ENCODE measurements at places on chromosomes 2 and 18.

- peak; percentile 70 for DNase-seq
Observed at GRCh38 chr2:117785740-117786139, 28.8 kb upstream of the DDX18 start.

DNA sequence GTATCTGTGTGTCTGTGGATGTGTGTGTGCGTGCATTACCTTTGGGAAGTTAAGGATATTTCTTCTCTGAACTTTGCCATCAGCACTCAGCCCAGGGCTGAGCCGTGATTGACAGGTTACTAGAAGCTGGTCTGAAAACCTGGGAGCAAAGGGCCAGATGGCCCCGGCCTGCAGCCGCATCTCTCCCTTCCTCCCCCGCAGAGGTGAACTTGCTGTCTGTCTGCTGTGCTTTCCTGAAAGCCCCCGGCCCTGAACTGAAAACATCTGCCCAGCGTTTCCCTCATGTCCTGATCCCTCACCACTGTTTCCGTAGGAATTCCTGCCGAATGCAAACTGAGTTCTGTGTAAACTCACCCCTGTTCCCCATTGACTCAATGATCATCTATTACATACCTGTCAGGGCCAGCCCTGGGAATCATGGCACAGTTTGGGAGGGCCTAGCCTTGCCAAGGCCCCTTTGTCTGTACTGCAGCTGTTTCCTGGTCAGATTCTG, 45.8 kb downstream of the MYCN start:
- DNase-seq = no peak

DNA sequence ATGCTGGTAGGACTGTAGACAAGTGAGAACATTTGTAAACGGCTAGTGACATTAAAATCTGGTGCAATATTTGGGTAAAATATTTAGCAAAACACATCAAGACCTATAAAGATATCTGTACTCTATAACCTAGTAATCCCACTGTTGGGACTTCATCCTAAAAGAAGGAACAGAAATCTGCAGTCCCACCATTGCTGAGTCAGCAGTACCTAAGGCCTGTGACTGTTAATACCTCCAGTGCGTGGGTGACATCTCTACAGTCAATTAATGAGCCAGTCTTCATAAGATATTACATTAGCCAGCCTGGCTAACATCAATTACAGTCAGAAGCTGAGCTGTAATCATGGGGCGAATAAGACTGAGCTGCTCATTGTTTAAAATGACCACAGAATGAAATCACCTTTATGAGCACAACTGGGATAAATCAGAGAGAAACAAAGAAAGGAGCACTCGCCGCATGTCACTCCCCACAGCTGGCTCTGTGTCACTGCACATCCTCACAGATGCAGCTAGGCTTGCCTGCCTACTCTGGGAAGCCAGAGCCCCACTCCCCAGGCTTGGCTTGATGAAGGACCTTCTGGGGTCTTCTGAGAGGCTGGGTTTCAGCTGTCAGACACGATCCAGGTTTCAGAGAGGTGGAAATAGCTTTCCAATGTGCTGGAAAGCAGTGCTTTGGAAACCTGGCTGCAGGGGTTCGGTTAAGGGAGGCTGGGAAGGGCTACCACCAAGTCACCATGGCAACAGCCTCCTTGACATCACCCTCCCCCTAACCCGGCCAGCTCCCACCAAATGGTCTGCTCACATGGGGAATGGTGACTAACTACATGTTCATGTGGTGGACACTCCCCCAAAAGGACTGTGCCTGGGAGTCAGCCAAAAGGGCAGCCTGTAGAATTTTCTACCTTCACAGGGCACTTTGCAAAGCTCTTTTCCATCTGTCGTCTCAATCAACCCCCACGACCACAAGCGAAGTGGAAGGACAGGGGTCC, 145.0 kb downstream of the ZBTB7C start:
- DNase-seq = no peak

- peak; percentile 41 for DNase-seq
Observed at GRCh38 chr2:109210431-109211200, 81.6 kb downstream of the SH3RF3 start.

DNA sequence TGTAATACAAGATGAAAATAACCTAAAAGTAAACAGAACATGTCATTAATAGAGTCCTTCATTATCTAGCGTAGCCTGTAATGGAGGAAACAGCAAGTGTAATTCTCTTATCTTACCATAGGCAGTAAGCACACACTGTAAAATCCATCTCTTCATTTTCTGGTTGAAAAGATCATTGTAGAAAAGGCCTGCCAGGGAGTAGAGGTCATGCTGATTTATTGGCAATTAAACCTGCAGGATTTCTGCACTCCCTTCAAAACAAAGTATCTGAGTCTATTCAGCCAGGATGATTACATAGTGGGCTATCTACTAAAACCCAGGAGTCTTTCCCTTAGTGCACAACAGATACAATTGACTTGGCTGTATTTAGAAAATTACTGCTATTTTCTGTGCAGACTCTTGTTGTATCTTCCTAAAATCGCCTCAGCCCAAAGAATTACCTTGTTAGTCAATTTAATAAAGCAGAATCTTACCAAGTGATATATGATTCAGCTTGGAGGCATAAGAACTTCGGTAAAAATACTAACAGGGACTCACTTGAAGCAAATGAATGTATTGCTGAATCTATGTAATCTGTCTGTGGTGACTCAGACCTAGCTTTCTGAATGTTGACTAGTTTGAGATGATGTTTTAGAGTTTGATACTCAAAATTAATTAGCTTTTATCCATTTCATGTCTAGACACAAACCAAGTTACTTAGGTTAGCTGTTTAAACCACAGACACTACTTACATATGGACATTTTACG, 250.4 kb upstream of the STON1 start:
- no peak for DNase-seq

DNA sequence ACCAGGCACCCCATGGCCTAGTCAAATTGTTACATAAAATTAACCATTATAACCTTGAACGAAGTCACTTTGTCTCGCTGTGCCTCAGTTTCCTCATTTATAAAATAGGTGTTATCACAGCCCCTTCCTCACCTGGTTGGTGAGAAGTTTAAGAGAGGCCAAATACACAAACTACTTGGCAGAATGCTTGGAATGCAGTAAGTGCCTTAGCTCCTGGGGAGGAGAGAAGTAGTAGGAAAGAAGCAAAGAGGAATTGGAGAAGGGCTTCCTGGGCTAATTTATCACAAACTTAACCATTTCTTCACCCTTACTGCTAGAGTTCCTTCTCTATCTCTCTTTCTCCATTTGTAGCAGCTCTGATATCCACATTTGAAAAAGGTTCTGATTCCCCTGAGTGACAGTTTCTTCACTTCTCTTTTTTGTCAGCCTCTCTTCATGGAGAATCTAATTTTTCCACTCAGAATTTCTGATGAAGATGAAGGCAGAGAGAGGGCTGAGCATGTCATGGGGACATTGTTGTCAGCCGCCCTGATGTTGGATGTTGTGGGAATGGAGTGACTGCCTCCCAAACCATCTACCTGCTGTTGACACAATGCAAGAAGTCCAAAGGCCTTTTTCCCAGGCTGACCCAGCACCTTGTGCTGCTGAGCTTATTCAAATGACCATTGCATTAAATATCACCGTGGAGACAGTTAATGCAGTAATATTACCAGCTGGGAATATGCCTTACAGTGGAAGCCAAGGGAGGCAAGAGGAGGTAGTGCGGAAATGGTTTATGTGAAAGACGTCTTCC, 60.4 kb downstream of the BOD1L2 start:
- no peak for DNase-seq

- DNase-seq = no peak
Observed at GRCh38 chr2:133098787-133099186, 428.8 kb upstream of the LYPD1 start.

GRCh38 chr2:234845602-234846590, 105.9 kb upstream of the SH3BP4 start:
- no peak for DNase-seq

- DNase-seq = no peak
Observed at GRCh38 chr2:124258140-124258880, 233.2 kb downstream of the CNTNAP5 start.

- peak; percentile 43 for DNase-seq
Observed at GRCh38 chr2:133777574-133777960, 209.3 kb upstream of the NCKAP5 start.

DNA sequence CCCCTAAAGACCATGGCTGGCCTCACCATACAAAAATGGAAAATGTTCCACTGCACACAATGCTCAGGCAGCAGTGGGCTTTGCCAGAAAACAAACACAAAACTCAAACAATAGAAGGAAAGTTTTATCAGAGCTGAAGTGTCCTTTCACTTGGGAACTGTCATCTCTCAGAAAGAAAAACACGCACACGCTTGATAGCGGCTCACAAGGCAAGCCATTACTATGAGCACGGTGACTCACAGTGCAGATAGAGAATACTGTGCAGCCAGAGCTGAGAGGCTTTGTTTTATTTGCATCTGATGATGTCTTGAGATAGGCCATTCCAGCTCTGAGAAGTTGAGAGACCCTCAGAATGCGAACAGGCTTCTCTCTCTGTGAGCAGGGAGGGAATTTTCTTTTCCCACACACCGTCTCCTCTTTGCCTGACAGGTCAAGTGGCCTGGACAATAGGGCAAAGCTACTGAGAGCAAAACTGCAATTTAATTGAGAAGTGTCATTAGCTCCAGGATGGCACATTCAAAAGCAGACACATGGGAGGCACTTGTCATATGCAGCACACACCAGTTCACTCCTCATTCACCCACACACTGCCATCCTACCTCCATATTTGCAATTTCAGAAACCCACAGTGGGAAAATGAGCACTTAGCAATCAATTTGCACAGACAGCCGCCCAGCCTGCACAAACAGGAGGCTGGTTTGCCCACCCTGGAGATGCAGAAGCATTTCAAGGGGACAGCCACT, 236.6 kb downstream of the SS18 start:
- no peak for DNase-seq

DNA sequence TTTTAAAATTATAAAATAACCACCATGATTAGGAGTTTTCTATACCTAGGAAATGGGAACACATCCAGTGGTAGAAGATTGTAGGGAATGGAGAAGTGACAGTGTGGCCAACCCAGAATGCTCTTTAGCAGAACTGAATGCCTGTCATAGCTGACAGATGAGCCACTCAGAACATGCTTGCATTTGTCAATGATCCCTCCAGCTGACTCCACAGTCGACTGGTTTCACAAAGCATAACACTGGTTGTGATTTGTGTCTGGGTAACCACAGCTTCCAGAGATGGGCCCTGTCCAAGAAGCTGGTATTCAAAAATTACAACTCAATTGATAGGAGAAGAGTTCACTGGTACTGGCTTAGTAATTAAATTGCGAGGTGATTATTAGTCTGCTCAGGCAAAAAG, 9.0 kb upstream of the CTIF start:
- peak; percentile 83 for DNase-seq

- peak; percentile 85 for DNase-seq
Observed at GRCh38 chr2:6826081-6826913, 39.4 kb downstream of the CMPK2 start.

- DNase-seq = no peak
Observed at GRCh38 chr2:19158211-19158610, 200.2 kb downstream of the OSR1 start.

- DNase-seq = no peak
Observed at GRCh38 chr2:199883474-199884212, 27.4 kb upstream of the C2orf69 start.

GRCh38 chr18:14098428-14098827, 33.8 kb downstream of the ZNF519 start:
- DNase-seq = no peak

- no peak for DNase-seq
Observed at GRCh38 chr18:44582456-44582855, 98.2 kb upstream of the SETBP1 start.

- DNase-seq = no peak
Observed at GRCh38 chr18:75378376-75379315, 48.9 kb downstream of the SMIM21 start.

DNA sequence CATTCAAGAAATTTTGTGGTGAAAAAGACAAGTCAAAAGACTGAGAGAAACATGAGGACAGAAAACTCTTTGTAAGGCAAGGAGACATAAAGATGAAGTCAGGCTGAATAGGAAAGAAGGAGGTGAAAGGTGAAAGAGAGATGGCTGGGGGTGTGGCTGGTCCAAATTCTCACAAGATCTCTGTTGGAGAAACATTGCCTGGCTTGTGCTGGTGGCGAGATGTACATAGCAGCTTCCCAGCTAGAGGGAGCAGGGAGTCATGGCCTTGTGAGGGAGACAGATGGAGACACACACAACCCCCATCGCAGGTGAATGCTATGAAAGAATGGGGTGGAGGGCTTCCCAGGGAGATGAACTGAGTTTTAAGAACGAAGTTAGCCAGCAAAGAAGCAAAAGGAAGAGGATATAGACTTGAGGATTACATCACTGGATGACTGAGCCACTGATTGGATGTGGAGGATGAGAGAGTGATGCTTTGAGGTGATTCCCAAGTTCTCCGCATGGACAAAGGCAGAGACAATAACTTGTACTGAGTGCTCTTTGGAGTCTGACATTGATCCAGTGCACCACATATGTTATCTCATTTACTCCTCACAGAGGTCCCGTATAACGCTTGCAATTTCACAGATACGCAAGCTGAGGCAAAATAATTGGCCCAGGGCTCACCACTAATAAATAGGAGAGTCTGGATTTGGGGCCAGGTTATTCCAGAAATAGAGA, 3.7 kb upstream of the EMX1 start:
- DNase-seq = no peak

DNA sequence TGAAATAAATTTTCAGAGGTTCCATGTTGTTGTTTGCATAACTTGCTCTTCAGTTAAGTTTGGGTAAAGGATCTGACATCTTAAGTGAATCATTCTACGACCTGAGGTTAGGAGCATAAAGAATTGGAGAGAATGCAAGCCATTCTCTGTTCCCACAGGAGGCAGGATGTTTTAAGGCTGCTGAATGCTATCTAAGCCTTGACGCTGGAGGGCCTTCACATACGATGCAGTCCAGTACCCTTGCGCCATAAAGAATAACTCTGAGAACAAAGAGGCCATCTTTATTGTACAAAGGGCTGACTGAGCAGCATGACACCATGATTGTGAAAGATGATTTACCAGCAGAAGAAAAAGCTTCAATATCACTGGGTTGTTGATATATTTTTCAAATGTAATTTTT, 198.4 kb downstream of the NYAP2 start:
- peak; percentile 89 for DNase-seq

DNA sequence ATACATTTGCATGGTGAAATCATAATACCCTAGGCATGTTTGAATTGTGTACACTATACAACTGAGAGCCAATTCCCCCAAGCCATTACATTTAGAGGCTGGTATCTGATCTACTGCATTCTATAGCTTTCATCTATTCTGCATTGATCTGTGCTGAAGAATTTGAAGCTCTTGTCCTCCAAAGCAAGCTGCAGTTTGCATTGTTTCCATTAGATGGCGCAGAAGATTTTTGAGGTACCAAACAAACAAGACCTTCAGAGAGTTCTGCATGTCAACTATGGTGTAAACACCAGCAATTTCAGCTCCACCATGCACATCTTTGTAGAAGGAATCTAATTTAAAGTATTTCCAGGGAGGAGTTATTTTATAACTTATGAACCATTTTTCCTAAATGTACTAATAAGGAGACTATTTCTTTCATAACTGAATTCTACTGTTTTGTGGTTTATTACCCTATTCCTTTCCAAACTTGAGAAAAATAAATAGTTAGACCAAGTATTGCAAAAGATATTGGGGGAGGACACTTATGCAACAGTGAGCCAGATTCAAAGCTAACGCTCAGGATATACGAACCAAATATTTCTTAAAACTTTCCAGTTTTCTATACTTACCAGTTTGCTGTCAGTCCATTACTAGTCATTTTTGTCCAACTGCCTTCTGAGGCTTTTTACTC, 761.8 kb upstream of the ACVR2A start:
- DNase-seq = peak; percentile 90

GRCh38 chr2:144475569-144476275, 44.2 kb downstream of the ZEB2 start:
- DNase-seq = no peak

GRCh38 chr2:48558456-48558855, 28.5 kb downstream of the STON1 start:
- DNase-seq = no peak
